ENCODE measurements at places on chromosomes 11 and 22.

GRCh38 chr22:30732426-30732825 is 37.8 kb downstream of the OSBP2 start:
- DNase-seq, result no peak

- DNase-seq, result peak; percentile 63
Observed at GRCh38 chr22:23180301-23180892, at the start of gene BCR. TSS of gene BCR (plus strand) at chr22:23180509. CDS start at chr22:23180961, 452 bp downstream.

DNA sequence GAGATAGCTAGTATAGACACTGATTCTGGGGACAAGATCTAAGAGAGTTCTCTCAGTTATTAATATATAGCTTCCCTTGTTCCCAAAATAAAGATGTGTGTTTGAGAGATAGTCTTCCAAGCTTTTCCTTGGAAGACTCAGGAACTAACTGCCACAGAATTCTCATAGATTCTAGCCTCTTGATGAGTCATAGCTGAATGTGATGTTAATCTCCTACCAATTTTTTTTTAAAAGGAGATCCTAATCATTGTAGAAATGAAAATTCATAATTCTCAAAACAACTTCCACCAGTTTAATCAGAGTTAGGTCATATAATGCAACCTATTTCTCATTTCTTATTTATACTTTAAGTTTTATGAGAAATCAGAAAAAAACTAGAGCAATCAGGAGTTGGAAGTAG is 148.8 kb downstream of the JRKL start:
- no peak for DNase-seq

GRCh38 chr22:24153353-24153752 is 27.9 kb upstream of the SUSD2 start:
- no peak for DNase-seq

DNA sequence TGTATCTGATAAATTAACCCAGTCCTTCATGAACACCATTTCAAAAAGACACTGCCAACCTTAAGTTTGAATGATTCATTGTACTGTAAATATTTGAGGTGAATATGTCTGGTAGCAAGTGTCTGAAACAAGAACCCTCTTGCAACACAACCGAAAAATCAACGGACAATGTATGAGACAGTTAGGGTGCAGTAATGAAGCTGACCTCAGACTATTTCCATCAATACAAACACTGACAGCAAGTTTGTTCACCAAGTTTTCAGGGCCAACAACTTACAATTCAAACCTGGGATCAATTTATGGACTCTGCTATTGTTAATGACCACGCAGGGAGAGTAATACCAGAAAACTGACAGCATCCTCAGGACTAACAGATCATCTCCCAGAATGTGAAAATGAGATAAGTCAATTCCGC is 126.3 kb downstream of the CADM1 start:
- no peak for DNase-seq

GRCh38 chr11:114864896-114865295 is 186.6 kb downstream of the NXPE2 start:
- DNase-seq, result no peak

DNA sequence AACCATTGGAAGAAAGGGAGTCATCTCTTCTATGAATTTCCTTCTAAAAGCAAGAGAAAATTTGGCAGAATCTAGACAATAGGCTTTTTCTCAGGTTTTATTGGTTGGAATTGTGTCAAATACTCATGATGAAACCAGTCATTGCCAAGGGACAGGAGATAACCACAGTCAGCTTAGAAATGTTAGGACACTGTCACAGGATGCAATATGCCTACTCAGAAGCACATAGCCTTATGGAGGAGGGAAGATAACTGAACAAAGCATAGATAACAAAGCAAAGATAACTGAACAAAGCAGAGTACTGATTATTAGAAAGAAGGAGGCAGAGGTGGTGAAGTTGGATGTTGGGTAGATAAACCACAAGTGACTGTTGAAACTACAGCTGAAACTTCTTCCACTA is 303.5 kb upstream of the PDGFD start:
- no peak for DNase-seq

GRCh38 chr11:1561266-1561665 is 10.8 kb downstream of the DUSP8 start:
- DNase-seq, result no peak

- DNase-seq, result no peak
Observed at GRCh38 chr11:10441652-10442503, 13.2 kb upstream of the AMPD3 start.

GRCh38 chr22:32842486-32842885 is 41.0 kb downstream of the TIMP3 start:
- no peak for DNase-seq

DNA sequence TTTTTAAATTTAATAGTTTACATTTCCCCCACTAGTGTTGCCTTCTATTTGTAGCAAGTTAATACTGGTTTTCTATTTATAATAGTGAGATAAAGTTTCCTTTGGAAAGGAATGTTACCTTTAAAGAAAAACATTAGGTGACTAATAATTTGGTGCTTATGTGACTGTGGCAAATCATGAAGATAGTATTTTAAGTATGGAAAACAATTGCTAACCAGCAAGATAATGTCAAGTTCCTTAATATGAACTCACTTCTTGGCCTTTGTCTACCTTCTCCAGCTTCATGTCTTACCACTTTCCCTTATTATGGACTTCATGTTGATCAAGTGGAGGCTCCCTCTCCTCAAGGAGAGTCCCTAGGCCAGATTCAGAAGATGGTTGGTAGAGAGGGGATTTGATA is 27.2 kb downstream of the ARHGEF12 start:
- DNase-seq, result no peak

DNA sequence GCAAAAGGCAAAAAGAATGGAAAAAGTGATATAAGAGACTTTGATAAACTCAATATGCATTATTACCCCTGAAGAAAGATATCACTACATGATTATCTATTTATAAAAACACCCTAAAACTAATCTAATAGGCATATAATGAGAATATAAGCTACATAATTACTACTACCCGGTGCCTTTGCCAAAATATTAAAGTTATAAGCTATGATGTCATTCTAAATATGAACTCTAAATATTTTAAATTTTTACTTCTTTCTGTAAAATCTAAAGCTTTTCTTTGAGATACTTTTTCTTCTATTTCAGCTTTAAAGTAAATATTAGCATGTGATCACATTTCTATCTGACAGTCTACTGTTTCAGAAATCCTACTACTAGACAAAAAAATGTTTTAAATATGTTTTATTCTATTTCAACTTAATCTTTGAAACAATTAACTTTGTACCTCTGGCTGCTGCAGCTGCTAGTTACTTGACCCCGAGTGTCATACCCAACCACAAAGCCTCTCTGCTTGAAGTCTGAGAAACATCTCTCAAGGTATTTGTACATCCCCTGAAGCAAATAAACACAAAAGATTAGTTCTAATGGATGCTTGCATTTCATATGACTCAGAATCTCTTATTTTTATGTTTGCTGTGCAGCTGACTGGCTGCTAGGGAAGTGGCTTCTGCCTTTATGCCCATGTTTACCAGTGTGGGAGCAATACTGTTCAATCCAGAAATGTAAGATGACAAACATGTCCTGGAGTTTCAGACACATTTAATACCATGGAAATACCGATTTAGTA is 26.8 kb downstream of the PGM2L1 start:
- DNase-seq, result no peak

GRCh38 chr11:103744496-103745153 is 291.8 kb upstream of the DDI1 start:
- no peak for DNase-seq

GRCh38 chr22:32480238-32480637 is 5.6 kb downstream of the FBXO7 start:
- no peak for DNase-seq

DNA sequence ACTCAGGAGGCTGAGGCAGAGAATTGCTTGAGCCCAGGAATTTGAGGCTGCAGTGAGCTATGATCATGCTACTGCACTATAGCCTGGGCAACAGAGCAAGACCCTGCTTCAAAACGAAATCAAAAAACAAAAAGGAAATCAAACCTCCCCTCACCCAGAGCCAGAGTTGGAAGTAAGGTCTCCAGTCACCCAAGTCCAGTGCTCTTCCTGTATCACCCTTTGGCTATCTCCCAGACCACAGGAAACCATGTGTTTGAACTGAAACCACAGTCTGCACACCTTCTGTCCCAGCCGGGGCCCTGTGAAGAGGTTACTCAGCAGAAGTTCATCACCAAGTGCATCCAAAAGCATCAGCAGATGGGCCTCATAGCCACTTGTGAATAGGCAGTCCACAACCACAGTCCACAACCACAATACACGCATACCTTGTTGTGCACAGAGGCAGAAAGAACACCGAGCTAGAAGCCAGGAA is 4.6 kb downstream of the MYH9 start:
- DNase-seq, result no peak

- DNase-seq, result peak; percentile 70
Observed at GRCh38 chr11:32312865-32313403, 122.4 kb downstream of the WT1 start.

DNA sequence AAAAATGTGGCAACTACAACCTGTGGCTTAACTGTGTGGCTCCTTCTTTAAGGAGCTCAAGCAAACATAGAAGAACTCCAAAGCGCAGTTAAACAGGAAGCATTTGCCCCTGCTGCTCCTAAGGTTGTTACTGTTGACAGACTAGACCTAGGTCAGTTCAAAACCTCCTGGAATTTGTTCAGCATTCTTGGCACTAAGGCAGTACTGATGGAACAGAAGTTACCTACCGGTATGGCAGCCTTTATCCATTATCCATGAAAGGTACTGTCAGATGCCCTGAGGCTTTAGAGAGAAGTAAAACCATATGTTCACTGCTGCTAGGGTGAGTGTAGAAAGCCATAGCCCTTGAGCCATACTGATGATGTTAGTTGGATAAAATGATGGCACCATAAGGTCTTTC is 916.5 kb upstream of the FAT3 start:
- DNase-seq, result no peak

- DNase-seq, result peak; percentile 83
Observed at GRCh38 chr11:65637794-65638419, at the start of gene SIPA1. TSS of gene SIPA1 (plus strand) at chr11:65638101. CDS start at chr11:65640922, 2,821 bp downstream.

DNA sequence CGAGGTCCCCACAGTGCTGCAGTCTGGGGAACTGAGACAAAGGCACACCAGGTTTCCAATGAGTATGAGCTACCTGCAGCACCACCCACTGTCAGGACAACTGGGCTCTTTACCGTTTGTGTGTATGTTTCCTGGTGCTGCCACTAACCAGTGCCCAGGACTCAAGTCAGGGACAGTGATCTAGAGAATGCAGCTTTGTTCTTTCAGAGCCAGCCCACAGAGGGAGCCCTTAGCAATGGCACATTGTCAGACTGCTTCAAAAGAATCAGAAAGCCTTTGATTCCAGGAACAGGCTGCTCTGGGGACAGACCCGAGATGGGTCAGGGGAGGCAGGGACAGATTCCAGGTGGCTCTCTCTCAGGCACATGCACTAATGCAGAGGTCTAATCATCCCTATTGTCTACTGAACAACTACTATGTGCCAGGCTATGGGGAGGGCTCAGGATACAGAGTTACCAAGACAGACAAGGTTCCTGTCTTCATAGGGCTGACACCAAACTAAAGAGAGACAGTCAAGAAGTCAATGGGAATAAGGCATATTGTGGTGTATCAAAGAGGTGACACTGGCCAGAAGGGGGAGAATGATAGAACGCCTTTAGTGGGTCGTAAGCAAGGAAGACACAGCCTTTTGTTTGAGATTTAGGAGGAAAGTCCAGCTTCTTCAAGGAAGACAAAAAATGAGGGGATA is 103.7 kb downstream of the VPREB1 start:
- no peak for DNase-seq

DNA sequence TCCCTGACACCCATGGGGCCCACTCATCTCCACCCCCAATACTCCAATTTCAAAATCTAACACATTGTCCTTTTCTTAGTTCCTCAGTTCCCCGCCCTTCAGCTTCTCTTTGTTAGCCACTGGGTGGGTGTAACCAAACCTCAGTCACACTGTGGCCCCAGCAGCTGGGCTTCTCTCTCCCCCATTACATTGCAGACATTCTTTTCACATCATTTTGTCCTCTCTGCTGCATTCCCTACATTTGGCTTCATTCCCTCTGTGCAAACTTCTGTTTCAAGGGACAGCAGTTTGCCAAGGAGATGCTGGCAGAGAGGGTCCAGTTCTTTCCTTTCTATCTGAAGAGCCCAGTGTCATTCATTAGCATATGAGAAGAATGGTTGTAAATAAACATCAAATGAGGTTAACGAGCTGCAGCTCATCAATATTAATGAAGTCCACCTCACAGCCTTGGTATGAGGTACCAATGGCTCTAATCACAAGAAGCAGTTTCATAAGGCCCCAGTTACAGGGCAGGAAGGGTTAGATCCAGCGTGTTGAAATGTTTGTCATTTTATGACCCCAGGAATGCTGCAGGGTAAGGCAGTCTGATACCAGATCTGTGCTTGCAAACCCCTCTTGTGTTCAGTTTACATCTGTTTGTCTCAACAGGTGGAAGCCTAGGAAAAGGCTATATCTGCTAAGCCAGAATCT is 72.3 kb downstream of the ARFGAP2 start:
- DNase-seq, result no peak

- DNase-seq, result peak; percentile 89
Observed at GRCh38 chr22:26483439-26484359, at the start of the genes HPS4 and SRRD. TSS of gene HPS4 (minus strand) at chr22:26483783. CDS start at chr22:26481762, 2,021 bp downstream. TSS of gene SRRD (plus strand) at chr22:26483877. CDS start at chr22:26483891, 14 bp downstream.

GRCh38 chr22:27170491-27170890 is 513.1 kb downstream of the MIAT start:
- peak; percentile 67 for DNase-seq

- no peak for DNase-seq
Observed at GRCh38 chr22:18929459-18929858, 6.6 kb downstream of the PRODH start.

- DNase-seq, result peak; percentile 32
Observed at GRCh38 chr11:13261591-13262061, 16.0 kb upstream of the BMAL1 start.

- no peak for DNase-seq
Observed at GRCh38 chr11:130217133-130218031, 57.8 kb downstream of the ST14 start.

DNA sequence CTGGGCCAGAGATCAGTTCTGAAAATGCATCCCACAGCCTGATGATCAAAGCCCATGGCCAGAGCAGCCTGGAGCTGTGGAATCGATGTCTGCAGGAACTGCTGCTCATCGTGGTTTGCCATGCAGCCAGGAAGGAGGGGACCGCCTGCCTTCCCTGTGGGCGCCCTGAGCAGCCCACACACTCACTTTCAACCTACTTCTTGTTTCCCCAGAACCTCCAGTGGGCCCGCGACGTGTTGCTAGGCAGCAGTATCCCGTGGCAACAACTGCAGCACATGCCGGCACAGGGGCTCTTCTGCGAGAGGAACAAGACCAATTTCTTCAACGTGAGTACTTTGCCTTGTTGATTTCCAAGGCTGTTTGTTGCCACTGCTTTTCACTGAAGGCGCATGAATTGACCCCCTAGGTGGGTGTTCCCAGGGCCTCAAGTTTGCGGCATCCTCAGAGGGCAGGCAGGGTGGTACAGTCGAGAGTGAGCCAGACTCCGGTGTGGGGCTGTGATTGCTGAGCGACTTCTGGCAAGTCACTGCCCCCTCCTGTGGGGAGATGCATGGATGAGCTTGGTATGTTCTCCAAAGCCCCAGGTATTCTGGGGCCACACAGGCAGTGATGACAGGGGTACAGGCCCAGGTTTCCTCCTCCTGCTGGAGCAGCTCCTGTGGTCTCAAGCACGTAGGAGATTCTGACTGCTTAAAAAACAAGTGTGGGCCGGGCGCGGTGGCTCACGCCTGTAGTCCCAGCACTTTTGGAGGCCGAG is 47.0 kb upstream of the SUSD2 start:
- peak; percentile 37 for DNase-seq
